ENCODE measurements at places on chromosomes 13 and 19. TPM values are rescaled to one million over a fixed set of nuclear protein-coding genes. Genes with fewer than 3 reads are reported as not detected.

DNA sequence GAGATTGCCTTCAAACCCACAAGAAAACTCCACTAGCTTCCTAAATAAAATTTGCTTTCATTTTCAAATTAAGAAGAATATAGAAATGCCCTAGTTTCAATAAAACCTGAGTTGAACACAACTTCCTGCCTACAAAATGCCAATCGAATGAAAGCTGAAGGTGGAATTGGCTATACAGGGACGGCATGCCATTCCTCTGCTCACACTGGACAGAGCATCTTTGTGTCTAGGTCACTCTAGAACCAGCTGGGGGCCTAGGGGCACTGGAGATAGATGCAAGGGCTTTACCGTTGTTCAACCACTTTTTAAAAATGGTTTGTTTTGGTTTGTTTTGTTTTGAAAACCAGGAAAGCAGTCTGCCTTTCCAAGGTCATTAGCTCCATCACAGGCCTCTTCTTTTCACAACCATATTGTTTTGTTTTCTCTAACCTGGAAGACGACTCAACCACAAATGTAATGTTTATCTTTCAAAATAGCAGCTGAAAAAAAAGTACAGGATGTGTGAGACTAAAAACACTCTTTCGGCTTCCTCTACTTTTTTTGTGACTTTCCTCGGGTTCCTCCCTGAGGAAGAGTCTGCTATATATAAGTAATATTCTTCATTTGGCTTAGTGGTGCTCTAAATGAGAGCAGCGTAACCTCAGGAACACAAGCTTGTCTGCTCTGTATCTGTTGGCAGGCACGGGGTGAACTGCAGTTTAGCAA is 11.9 kb upstream of the ITM2B start:
- peak; percentile 62 for DNase-seq

Gene OR4F17
- total RNA-seq = not detected

DNA sequence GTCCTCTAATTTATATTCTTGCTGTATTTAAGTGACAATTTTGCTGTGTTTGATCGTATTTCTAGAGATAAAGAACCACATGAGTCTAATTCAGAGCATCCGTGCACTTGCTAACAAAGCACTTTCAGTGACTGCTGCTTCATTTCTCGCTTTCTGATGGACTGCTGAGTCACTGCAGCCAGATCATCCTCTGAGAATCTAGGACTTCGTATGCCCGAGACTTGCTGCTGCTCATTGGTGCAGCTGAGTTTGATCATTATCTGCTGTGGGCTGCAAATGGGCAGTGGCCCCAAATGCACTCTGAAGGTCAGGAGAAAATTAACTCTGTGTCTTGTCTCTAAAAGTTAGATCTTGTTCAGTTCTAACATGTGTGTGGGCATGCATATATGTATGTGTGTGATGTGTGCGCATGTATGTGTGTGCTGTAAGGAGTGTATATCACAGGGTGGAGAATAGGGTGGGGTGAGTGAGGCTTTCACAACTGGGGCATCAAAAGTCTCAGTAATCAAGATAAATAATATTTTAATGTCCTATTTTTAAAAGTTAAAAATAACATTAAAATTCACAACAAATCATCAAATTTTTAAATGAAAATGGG is 342.6 kb downstream of the MTUS2 start:
- no peak for DNase-seq

Gene HIF3A
- total RNA-seq = not detected

- DNase-seq = no peak
Measured at GRCh38 chr19:3263866-3264265, 39.4 kb downstream of the CELF5 start.

- no peak for DNase-seq
Measured at GRCh38 chr13:32175307-32175706, 139.9 kb downstream of the ZAR1L start.

Measured in CD8-positive, alpha-beta T cell (primary cell).